ENCODE measurements at places on chromosomes 5 and 9.

DNA sequence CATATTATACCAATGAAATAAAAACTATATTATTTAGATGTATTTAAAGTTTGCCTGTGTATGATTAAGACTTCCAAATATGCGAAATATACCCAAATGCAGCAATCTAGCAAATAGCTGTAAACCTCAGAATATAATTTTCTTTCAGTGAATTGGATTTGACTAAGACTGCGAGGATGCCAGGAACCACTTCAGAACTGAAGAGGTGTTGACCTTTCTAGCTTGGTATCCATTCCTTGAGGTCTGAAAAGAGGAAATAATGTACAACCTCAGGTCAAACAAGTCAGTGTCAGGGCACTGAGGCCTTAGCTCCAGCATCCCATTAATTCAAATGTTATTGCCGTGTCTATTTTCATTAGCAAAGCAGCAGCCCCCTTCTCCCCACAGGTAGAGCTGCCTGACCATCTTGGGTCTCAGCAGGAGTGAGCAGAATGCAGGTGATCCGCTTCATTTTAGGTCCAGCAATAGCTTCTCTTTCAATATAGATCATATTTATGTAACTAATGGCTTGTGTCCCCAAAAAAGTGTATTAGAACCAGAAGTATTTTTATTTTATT lies 100.0 kb downstream of the KIAA1958 start:
- no peak for DNase-seq

DNA sequence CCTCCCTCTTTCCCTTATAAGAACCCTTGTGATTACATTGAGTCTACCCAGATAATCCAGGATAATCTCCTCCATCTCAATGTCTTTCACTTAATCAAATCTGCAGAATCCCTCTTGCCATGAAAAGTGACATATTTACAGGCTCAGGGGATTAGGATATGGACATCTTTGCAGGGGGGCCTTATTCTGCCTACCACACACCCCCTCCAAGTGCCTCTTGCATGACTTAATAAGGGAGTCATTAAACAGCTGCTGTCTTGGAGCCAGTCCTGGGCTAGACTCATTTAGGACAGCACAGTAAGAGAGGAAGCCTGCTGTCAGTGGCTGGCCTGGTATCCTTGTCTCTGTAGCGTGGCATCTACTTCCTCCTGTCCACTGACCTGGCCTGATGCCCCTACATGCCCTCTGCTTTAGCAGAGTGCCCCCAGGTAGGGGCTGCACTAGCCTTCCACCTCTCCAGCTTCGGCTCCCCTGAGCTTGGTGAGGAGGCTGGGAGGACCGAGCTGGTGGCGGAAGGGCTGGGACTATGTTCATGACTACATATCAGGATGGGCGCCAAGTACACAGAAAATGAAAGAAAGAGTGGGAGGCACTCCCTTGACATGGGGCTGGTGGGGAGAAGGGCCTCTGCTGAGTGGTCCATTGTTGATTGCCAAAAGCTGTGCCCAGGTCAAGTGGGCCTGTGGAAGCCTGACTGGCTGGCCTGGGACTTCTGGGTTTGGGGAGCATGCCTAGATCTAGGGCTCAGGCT lies 17.2 kb downstream of the ENHO start:
- no peak for DNase-seq

DNA sequence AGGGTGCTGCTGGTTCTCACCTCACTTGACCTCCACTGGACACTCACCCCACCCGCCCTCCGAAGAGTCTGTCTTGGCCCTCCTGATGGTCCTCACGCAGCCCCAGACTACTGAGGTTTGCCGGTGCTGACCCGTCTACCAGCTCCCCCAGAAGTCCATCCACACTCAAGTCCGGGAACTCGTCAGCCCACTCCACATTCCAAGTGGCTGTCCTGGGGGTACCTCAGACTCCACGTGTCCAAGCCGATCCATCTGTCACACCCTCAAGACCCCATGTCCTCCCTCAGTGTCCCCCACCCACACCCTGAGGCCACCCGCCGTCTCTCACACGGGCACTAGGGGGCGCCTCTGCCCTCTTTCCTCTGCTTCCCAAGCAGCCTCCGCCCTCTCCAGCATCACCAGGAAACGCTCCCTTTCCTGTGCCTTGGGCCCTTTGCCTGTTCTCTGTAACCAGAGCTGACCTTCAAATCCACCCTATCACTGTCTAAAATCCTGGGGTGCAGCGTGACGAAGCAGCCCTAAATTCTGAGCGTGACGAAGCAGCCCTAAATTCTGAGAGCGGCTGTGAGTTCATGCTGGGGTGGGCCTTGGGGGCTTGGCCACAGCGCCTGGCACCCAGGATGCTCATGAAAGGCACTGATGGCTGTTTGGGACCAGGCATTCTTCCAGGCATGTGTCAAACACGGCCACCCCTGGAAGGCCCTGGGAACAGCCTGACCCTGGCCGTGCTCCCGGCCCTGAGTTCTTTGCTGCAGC lies 95.7 kb downstream of the KCNT1 start:
- DNase-seq, result no peak

DNA sequence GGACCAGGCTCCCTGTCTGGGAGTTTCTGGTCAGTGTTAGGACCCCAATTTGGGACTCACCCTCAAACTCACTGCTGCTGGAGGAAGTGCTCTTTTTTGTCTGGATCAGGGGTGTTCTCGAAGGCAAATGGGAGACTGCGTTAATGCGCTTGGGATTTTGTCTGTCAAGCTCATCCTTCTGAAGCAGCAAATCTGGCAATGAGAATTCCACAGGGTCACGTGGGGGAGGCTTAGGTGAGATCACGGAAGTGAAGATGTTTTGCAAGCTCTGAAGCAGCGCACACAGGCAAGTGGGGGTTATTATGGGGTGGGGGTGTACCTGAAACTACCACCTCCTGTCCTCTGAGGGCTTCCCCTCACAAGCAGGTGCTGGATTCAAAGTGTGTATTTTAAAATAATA lies 10.5 kb upstream of the TEX53 start:
- DNase-seq, result no peak

GRCh38 chr5:108521841-108522506 lies 140.1 kb upstream of the FBXL17 start:
- peak; percentile 44 for DNase-seq

- DNase-seq, result no peak
Measured at GRCh38 chr5:41196197-41196596, 17.1 kb downstream of the C6 start.

- no peak for DNase-seq
Measured at GRCh38 chr9:134643222-134643671, 1.6 kb downstream of the COL5A1 start.

DNA sequence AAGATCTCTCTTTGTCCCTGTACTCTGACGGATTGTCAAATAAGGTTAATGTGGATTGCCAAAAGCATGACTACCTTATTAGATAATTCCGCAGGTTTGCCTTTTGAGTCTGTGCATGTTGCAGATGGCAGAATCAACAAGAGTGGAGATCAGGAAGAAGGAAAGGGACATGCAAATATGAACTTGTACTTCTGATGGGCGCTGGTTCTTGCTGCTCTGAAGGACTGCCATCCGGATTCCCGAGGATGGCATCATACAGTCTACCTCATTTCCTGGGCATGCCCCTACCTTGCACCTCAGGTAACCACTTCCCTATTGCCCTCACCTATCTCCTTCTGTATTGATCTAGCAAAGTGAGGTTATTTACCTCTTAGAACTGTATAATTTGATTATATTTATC lies 504.2 kb downstream of the ACTL7B start:
- DNase-seq, result no peak

DNA sequence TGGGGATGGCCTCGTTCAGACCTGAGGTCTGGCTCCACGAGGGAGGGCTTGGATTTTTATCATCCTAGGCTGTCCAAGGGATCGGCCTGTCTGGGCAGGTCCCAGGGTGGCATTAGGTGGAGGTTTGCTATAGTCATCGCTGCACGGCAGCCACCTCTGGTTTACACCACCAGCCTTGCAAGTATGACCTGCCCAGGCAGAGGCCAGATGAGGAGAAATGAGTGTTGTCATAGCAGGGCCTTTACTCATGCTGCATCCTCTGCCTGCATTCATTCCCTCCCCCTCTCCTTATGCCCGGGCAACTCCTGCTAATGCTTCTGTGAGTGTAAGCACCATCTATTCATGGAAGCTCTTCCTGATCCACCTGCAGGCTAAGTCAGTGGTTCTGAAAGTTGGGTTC lies 15.3 kb upstream of the NDST1 start:
- no peak for DNase-seq

DNA sequence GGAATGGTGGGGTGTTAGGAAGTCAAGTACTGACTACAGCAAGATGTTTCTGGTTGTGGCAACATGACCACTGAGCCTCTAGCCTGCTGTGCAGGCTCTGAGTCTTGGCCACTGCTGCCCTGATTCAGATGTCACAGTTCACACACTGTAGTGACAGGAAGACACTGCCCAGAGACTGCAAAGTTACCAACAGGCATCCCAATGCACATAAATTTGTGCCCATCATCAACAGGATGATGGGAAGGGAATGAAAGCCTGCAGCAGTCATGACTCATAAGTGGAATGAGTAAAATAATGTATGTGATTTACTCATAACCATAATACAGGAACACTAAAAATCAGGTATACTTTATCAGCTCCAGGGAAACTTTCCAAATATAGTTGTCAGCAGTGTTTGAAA lies 251.6 kb upstream of the HAPLN1 start:
- no peak for DNase-seq

DNA sequence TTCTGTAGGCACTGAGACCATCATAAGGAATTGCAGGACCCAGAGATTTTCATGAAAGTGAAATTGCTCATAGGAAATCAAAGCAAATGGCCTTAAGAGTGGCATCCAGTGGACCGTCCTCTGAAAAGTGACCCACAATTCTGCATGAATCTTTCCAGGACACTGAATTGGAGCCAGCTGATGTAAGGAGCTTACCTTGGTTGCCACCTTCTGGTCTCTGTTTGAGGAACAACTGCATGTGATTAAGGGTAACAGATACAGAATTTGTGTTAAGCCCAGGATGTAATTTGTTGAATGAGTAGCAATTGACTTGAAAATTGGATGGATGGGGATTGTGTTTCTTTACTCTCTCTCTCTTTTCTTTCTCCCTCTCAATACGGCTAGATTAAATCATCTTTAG lies 49.9 kb upstream of the GAS1 start:
- DNase-seq, result no peak

- no peak for DNase-seq
Measured at GRCh38 chr5:92369587-92369986, 986.5 kb upstream of the ARRDC3 start.

DNA sequence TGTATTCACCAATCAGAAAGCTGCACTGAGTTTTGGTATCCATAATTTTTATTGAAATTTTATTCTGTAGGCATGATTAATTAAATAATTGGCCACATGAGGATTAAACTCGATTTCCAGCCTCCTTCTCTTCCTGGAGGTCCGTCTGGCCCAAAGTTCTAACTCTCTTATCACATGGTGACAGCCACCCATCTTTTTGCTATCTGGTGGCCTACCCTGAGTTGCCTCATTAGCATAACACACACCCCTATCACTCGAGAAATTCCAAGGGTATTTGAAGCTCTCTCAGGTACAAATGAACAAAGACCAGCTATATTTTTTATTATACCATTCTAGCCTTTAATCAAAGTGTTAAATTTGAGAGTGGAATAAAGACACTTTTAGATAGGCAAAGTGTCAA lies 57.7 kb downstream of the APC start:
- no peak for DNase-seq

DNA sequence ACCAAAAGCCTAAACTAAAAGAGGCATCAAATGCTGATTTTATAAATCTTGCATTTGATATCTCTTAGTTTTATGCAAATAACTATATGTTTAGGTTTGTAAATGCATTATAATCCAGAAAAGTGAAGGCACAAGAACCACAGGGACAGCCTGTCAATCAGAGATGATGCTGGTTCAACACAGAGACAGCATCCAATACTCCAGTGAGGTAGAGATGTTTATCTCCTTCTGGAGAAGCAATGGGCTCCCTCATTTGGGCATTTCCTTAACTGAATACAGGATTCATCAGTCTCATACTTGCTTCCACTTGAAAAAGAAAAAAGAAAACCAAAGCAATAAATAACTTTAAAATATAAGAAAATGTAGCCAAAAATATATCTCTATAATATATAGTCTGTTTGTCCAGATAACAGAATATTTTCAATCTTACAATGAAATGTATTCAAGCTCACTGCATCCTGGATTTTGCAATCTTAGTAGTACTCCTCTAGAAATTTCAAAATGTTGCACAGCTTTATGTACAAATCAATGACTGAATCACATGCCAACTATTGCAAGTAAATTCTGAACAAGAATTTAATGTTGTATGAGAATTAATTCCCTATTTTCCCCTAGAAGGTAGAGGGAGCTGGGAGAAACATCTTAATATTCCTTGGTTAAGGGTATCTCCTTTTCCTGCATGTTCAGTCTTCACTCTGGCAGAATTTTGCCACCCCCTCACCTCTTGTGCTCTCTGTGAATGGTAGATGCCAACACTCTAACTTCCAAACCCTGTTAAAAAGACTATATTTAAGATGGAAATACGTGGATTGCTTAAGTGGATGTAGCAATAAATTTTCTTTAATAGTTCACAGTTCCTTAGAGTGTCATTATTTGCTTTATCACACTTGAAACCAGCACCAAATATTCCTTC lies 191.1 kb upstream of the GAS1 start:
- DNase-seq, result no peak

GRCh38 chr5:14453481-14453880 lies 128.1 kb upstream of the OTULINL start:
- DNase-seq, result no peak

GRCh38 chr5:142221091-142221860 lies 103.5 kb downstream of the SPRY4 start:
- peak; percentile 85 for DNase-seq

DNA sequence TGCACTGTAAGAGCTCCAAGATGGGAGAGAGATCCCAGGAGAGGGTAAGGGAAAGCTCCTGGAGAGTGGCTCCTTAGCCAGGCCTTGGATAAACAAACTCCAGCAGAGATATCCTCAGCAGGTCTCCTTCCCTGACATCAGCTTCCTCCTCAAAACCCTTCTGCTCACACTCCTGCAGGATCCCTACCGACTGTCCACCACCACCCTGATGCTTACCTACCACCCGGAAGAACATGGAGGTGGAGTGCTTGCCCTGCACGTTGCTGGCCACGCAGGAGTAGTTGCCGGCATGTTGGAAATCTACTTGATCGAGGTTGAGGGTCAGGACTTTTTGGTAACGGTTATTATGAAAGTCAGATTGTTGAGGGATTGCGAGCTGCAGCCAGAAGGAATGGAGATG lies 9.3 kb downstream of the CSF1R start:
- DNase-seq, result no peak

DNA sequence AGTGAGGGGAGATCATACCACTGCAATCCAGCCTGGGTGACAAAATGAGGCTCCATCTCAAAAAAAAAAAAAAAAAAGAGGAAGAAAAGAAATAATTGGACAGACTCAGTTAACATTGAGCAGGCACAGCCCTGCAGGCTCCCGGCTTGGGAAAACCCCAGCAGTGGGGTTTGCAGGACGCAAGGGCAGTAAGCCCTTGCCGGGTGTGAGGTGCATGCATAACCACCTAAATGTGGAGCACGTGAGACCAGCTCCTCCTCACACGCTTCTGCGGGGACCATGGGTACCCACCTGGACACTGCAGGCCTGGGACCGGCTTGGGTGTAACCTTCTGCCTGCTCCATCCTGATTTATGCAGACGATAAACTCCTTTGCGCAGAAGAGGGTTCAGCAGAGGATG lies 4.8 kb upstream of the SLC6A18 start:
- no peak for DNase-seq

GRCh38 chr5:18811661-18812060 lies 1176.3 kb downstream of the CDH18 start:
- no peak for DNase-seq

GRCh38 chr5:66255714-66256113 lies 111.6 kb downstream of the SREK1 start:
- no peak for DNase-seq
